Stimulated activated naive CD4-positive, alpha-beta T cell (primary cell): ENCODE measurements at places on chromosomes 12 and 14.

GRCh38 chr12:46983393-46983793 lies 96.0 kb upstream of the PCED1B start:
- no peak for DNase-seq

GRCh38 chr14:42671636-42672035 lies 1065.0 kb downstream of the LRFN5 start:
- DNase-seq: no peak

DNA sequence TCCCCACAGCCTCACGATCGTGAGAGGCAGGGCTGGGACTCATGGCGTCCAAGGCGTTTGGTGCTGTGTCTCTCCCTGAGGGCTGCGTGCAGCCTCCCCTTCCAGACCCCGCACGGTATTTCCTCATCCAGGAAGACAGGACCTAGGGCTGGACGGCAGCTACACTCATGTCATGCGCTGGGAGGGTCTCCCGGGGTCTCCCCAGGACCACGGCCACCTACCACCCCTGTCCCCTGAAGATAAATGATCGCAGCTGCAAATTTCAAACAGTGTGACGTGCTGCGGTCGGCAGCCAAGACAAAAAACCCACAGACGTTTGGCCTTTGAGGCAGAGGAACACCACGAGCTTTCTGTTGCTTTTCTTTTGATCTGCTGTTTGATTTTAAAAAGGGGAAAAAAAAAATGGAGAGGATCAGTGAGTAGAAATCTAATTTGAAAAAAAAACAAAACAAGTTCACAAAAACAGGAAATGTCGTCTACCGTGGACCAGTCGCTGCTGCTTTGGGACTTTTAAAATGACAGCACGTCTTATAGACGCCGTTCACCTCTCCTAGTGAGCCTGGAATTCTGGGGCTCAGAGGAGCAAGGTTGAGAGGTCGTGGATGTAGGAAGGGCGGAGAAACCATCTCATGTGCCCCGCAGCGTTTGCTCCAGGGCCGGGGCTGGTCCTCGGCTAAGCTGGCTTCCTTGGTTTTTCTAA lies 237.6 kb downstream of the SLC41A2 start:
- peak; percentile 87 for DNase-seq

GRCh38 chr14:75374911-75375310 lies 52.9 kb upstream of the JDP2 start:
- no peak for DNase-seq

DNA sequence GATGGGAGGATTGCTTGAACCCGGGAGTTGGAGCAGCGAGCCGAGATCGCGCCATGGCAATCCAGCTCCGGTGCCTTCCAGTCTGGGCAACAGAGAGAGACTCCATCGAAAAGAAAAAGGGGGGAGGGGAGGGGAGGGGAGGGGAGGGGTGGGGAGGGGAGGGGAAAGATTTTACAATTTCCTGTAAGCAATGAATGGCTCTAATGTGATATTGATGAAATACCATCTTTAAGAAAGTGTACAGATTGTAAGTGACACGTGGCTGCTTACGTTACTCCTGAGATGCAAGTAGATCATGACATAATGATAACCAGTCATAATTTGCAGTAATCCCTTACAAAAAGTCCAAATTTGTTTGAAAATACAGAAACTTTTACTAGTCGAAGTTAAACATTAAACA lies 1.4 kb downstream of the SLC25A21 start:
- DNase-seq: no peak

- DNase-seq: peak; percentile 67
Measured at GRCh38 chr12:57005980-57006808, at the start of gene ZBTB39. TSS of gene ZBTB39 (minus strand) at chr12:57006546. CDS start at chr12:57004917, 1,629 bp downstream.

DNA sequence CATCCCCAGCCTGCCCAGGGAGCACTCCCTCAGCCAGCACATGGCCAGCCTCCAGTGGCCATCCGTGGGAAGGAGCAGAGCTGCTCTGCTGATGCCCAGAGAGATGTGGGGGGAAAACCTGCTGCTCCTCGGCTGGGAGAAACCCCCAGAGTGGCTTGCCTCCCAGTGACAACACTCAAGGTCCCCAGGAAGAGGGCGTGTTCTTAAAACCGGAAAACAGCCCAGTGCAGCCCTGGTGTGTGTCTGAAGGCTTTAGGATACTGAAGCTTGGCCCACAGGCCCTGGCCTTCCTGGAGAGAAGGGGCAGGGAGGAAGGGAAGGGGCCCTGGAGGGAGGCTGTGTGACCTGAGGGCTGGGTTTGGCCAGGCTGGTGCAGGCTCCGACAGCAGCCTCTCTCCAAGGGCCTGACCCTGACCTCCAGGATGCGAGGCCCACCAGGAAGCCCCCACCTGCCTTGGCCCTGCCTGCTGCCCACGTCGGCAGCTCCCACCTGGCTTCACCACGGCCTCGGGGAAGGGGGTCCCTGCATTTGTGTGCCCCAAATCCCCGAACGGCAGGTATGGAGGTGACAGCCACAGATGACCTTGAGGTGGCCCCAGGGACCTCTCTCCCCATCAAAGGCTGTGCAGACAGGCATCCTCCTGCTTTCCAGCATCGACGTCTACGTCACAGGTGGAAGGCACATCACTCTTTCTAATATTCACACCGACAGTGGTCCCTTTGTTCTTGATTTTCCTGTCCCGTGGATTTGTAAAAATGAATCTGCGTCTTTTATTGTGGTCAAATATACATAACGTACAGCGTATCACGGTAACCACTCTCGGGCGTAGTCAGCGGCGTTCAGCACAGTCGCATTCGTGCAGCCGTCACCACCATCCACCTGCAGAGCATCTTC lies 190.0 kb upstream of the C14orf180 start:
- peak; percentile 77 for DNase-seq

DNA sequence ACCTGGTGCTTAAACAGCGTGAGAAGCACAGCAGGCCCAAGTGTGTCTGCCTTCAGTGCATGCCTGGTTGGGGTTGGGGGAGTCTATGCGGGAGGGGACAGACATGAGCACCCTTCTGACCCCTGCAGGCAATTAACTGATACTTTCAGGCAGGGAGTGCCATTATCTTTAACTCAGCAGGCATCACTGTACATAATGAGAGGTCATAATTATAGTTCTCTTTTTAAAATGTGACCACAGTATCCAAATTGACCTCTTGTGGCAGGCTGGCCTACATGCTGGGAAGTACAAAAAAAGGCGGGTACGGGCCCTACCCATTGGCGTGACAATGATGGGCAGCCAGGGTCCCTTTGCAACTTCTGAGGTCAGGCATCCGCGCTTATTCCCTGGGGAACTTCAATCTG lies 209.1 kb downstream of the FOXN3 start:
- no peak for DNase-seq

DNA sequence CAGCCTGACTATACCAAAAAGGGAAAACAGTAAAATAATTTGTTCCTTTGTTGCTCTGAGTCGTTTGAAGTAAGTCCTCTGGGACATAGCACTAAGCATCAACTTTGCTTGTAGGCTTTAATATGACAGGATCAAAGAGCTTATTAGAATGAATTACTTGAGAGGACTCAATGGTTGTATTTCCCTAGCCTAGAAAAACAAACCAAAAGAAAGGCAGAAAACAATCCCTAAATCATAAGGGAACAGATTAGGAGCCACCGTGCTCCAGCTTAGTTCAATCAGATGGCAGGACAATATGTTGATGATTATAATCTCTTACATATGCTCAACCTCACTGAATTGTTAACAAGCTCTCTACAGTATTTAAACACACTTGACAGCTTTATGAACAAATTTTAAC lies 988.4 kb downstream of the FLRT2 start:
- no peak for DNase-seq

- no peak for DNase-seq
Measured at GRCh38 chr14:38278035-38278434, 22.1 kb upstream of the CLEC14A start.

GRCh38 chr12:10617863-10618262 lies 4.5 kb upstream of the MAGOHB start:
- no peak for DNase-seq

DNA sequence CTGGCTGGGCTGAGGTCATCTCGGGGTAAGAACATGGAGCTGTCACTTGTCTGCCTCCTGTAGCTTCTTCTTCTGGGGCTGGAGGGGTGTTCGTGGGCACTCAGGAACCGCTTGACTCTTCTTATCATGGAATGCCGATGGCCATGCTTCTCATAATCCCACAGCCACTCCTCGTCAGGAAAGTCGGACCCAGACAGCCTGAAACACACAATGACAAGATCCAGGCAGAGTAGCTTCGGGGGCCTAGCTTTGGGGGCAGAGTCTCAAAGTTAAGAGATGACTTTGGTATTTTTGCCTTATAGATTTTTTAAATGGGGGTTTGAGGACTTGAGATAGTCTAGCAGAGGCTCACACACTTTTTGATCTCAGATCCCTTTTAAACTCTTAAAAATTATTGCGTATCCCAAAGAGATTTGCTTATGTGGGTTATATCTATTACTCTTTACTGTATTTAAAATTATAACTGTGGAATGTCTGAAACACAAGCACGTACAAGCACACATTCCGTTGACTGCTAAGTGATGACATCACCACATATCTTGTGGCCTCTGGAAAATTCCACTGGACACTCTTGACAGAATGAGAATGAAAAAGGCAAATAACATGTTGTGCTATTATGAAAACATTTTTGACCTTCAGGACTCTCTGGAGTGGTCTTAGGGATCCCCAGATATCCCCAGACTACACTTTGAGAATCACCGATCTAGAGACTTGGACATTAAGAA lies 43.3 kb downstream of the BEST3 start:
- DNase-seq: no peak

GRCh38 chr12:50613463-50613862 lies 108.7 kb downstream of the DIP2B start:
- no peak for DNase-seq

GRCh38 chr14:100846309-100846859 lies 20.5 kb downstream of the MEG3 start:
- no peak for DNase-seq

- no peak for DNase-seq
Measured at GRCh38 chr12:27289414-27289813, 43.2 kb upstream of the BMAL2 start.

GRCh38 chr14:85214471-85214870 lies 315.5 kb upstream of the FLRT2 start:
- DNase-seq: no peak

- no peak for DNase-seq
Measured at GRCh38 chr12:116443821-116444589, 115.2 kb upstream of the MAP1LC3B2 start.

DNA sequence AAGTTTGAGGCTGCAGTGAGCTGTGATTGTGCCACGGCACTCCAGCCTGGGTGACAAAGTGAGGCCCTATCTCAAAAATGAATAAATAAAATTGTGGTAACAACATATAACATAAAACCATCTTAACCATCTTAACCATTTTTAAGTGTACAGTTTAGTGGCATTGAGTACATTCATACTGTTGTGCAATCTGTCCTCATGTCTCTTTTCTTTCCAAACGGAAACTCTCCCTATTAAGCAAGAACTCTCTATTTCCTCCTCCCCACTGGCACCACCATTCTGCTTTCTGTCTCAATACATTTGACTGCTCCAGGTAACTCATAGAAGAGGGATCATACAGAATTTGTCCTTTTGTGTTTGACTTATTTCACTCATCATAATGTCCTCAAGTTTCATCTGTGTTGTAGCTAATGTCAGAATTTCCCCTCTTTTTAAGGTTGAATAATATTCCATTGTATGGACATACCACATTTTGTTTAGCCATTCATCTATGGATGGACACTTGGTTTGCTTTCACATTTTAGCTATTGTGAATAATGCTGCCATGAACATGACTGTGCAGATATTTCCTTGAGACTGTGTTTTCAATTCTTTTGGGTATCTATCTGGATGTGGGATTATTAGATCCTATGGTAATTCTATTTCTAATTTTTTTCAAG lies 4.4 kb upstream of the MARK3 start:
- no peak for DNase-seq

- peak; percentile 35 for DNase-seq
Measured at GRCh38 chr12:57237932-57238853, 8.7 kb downstream of the SHMT2 start.

DNA sequence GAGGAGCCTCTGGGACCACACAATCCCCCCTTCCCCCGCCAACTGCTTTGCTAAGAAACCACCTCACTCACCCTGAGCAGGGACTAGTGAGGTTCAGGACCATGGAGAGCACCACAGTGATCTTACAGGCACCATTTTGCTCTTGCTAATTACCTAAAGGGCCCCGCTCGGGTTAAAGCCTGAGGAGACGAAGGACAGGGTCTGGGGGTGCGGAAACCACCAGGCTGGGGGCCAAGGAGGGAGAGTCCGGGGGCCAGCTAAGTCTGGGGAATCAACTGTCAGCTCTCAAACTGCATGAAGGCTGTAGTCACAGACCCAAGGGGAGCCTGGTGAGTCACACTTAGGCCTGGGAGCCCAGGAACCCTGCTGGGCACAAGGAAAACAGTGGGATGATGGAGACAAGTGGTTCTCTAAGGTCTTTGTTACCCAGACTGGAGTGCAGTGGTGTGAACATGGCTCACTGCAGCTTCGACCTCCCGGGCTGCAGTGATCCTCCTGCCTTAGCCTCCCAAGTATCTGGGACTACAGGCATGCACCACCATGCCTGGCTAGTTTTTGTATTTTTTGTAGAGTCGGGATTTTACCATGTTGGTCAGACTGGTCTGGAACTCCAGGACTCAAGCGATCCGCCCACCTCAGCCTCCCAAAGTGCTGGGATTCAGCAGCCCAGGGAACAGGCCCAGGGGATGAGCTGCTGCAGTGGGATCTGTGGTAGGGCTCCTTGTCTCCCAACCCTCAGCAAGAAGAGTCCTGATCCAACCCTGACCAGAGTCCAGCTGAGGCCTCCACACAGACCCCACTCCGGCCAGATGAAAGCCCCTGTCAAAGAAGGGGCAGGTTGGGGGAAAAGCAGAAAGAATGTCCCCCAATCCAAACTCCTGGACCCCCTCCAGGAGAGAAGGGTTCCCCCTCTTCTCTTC lies 98.8 kb downstream of the CALM1 start:
- DNase-seq: peak; percentile 58

DNA sequence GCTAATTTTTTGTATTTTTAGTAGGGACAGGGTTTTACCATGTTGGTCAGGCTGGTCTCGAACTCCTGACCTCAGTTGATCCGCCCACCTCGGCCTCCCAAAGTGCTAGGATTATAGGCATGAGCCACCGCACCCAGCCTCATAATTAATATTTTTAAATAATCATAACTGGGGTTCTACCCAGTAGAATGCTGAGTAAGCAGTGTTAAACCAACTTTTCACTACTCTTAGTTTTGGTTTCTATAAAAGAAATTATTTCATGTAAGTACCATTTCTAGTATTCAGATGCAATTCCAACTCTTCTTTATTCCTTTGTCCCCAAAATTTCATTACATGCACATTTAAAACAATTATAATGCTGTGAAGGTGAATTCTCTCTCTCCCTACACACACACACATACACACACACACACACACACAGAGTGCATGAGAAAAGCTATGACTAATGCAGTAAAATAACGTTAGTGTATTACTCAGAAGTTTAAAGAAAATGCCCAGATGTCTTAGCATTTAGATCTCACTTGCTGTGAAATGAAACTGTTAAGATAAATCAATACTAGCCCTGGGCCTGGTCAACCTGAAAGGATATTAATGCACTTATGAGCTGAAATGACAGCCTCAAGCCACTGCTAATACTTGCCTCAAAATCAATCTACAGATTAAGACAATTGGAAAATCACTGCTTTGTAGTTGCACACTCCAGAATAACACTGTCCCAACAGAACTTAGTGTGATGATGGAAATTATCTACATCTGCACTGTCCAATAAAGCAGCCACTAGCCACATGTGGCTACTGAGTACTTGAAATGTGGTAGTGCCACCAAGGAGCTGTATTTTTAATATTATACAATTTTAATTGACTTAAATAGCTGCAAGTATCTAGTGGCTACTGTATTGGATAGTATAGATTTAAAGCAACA lies 36.0 kb downstream of the PTPN21 start:
- no peak for DNase-seq
